ENCODE measurements at places on chromosomes 16 and 17.

DNA sequence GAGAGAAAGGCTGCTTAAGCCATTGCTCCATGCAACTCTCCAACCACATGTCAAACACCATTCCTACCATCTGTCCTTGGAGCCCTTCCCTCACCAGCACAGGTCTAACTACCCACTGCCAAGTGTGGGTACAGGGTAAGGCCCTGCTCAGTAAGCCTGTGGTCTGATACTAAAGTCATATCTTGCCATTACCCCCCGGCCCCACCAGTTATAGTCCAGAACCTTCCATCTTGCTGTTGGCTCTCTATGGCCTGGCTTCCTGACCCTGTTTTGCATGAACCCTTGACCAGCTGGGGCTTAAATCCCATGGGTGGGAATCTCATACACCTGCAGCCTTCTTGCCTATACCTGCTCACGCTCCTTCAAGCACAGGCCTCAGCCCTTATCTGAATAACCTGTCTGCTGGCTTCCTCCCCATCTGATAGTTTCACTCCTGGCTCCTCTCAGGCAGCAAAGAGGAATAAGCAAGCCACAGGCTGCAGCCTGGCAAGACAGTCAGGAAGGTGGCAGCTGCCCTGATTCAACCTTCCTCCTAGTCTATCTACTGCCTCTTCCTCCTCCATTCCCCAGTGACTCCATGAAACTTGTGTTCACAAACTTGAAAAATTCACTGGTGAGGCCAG, 64.1 kb downstream of the ZFHX3 start:
- DNase-seq = no peak

DNA sequence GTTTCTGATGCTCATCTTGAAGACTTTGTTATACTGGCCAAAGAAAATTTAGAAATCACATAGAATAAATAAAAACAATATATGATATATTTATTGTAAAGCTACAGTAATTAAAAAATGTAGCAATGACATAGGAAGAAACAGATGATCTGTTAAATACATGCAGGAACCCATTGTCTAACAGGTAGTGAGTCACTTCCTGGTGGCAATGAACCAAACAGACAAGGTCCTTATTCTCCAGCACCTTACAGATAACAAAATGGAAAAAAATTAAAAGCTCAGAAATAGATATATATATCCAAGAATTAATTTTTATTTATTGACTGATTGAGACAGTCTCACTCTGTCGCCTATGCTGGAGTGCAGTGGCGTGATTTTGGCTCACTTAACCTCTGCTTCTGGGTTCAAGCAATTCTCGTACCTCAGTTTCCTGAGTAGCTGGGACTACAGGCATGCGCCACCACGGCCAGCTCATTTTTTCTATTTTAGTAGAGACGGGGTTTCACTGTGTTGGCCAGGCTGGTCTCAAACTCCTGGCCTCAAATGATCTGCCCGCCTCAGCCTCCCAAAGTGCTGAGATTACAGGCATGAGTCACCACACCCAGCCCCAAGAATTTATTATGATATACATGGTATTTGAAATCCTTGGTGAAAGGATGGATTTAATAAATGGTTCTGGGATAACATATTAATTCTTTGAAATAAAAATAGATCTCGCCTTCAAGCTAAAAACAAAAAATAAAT, 7.5 kb downstream of the NETO2 start:
- DNase-seq = no peak

DNA sequence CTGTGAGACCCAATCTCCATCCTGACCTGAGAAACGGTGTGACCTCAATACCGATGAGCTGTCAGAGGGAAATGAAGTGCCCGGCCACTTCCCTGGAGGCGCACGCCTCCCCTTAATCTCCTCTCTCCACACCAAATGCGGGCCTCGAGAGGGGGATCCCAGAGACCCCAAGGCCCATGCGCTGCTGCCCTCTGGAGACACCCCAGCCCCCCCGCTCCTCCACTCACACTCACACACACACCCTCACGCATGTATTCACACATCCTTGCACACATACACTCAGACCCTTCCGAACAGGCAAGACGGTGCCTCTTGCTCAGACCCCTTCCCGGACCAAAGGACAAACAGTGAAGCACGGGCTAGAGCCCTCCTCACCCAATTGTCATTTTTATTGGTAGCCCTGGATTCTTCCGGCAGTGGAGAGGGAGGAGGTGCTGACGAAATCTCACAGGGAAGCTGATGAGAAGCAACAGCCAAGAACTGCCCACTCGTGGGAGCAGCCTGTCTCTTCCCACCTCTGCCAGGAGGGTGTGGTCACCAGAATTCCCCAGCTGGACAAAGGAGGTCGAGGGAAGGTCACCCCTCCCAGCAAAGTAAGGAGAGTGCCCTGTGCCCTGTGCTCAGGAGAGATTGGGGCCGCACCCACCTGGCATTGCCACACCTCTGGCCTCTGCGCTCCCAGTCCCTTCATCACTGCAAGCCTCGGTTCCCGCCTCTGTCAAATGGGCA, 136.0 kb upstream of the TNRC6C start:
- DNase-seq = no peak

DNA sequence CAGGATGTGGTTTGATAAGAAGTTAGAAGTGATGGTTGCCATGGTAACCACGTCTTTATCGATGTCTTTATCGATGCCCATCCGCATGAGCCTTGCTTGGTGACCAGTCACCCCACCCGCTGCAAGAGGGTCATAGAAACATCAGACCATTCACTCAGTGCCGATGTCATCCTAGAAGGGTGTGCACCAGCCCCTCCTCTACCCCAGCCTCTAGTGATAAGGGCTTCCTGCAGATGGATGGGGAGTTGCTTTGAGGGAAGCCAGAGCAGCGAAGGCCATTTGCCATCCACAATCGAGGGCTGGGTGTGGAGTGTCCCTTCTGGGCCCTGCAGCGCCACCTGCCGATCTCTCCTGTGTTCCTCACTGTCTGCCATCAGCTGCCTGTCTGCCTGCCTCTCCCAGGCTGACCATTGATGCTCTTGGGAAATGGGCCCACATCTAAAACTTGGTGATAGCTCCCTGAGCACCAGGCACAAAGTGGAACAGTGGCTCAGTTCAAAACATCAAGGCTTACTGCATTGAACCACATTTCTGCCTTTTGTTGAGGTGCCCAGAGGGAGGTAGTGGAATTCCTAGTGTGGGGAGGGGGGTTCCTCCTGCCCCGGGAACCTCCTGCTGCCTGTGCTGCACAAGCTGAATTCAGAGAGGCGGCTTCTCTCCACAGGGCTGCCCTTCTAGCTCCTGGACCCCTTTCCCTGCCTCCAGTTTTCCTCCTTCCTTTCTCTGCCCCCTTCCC, 8.9 kb downstream of the CALB2 start:
- no peak for DNase-seq

- no peak for DNase-seq
Measured at GRCh38 chr17:64617125-64617780, 44.9 kb downstream of the SMURF2 start.

- DNase-seq = no peak
Measured at GRCh38 chr16:27470567-27471431, 68.8 kb downstream of the IL21R start.

DNA sequence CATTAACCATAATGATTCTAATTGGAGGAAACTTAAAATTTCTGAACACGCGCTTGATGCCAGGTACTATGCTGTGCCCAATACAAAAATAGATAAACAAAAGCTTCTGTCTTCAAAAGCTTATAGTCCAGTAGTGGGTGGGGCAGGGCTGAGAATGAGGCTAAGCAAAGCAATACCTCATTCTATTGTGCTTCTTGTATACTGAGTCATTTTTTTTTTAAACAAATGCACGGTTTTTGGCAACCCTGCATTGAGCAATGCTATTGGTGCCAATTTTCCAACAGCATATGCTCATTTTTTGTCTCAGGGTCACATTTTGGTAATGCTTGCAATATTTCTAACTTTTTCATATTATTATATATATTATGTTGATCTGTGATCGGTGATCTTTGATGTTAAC, 34.7 kb upstream of the HNF1B start:
- no peak for DNase-seq

GRCh38 chr17:56630202-56630601, 36.7 kb downstream of the NOG start:
- no peak for DNase-seq

- no peak for DNase-seq
Measured at GRCh38 chr17:65070620-65071019, 14.1 kb upstream of the GNA13 start.

GRCh38 chr17:77193653-77194052, 52.9 kb downstream of the SEC14L1 start:
- DNase-seq = no peak

DNA sequence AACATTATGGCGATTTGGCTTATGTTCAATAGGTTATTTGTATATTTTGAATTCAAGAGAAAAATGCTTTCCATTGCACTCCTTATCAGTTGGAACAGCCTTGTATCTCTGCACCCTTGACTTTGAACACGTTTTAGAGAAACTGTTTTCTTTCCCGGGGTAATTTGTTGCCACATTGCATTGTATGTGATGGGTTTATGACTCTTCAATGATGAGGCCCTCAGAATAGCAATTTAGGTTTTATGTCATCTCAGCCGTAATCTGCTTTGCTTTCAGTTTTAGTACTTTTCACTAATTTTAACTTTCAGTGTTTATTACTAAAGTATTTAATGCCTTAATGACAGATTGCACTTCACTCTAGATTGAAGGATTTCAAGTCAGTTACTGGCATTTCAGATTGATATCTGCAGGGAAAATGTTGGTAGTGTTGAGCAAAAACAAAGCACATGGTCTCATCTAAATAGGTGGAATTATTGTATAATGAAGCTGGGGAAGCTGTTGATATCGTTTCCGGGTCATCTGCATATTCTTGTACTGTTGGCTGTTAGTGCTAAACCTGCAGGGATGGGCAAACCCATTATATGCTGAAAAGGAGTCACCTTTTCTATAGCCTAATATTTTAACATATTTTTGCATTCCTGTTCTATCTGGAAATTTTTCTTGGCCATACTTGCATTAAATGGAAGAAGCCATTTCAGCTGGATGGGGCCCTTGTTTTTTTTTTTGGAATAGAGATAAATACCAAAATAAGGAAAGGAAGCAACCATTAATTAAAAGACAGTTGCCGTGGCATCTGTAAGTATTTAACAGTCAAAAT, 2.0 kb downstream of the LUC7L3 start:
- no peak for DNase-seq

DNA sequence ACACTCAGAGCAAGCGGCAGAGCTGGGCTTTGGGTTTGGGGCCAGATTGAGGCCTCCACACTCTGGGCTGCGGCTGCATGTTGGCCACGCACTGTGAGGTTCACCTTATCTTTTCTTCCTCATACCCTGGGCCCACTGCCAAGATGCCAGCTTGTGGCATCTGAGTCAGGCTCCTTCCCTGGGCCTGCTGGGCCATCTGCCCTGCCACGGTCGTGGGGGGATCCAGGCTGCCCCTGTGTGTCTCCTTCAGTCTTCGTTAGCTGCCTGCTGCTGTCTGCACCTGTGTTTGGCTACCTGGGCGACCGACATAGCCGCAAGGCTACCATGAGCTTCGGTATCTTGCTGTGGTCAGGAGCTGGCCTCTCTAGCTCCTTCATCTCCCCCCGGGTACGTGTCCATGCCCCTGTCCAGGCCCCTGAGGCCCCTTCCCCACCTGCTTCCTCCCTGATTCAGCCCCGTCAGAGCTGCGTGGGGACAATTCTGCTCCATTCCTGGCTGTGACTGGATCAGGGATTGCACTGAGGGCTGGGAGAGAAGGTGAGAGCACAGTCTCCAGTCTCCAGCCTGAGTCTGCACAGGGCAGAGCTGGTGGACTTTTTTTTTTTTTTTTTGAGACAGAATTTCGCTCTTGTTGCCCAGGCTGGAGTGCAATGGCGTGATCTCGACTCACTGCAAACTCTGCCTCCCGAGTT, 11.2 kb downstream of the SPNS3 start:
- DNase-seq = no peak

DNA sequence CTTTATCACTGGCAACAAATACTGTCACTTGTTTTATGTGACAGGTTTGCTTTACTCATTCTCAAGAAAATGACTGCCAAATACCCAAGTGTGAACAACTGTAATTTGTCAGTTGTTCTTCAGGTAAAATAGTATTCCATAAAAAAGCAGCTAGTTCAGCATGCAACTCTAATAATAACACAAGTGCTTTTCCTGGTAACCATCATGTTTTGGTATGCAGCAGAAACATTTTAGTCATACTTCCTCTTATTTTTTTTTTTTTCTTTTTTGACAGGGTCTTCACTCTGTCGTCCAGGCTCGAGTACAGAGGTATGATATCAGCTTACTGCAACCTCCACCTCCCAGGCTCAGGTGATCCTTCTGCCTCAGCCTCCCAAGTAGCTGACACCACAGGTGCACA, 4.6 kb downstream of the TERF2 start:
- no peak for DNase-seq

- DNase-seq = no peak
Measured at GRCh38 chr17:12666718-12667117, 1.0 kb downstream of the MYOCD start.

DNA sequence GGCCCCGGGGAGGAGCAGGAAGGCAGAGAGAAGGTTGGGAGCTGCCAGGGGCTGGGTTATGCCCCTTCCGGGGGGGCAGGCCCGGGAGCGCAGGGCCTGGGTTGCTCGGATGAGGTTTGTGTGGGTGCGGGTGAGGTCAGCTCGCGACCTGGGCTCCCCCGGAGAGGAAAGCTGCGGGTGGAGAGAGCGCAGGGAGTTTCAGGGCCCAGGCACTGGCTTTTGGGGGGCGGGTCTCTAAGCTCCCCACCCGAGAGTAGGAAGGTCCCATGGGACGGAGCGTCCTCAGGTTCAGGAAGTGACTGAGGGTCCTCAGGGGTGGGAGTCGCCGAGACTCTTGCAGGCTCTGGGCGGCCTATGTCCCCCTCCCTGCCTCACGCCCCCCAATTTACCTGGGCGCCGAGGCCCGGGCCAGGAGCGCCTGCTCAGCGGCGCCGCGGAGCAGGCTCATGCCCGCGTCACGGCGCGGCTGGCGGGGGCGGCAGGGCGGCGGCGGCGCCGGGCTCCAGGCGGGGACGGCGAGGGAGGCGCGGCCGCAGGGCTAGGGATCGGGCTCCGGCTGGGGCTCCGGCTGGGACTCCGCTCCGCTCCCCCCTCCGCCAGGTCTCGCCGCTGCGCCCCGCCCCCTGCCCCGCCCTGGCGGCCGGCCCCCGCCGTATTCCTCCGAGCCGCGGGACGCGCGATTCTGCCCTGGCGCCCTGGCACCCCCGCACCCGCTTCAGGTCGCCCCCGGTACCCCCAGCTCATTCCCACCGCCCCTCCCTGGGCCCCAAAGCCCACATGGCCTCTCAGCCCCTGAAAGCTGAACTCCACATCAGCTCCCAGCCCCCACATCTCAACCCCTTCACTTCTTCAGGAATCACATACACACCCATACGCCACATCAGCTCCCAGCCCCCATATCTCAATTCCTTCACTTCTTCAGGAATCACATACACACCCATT, at the start of gene DOK4:
TSS of gene DOK4 (minus strand) at position 578 of the 942 bp plus-strand sequence. CDS start 6,986 bp downstream, outside the sequence.
- DNase-seq = peak; percentile 65

DNA sequence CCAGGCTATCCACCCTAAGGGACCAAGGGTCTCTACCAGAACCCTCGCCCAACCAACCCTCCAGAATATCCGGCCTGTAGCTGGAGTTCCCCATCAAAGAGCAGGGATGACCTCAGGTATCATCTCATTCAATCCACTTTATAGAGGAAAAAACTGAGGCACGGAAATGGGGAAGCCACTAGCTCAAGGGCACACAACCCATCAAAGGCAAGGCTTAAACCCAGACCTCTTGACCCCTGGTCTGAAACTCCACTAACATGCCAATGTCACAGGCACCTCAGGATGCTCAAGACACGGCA, 1.6 kb downstream of the TBC1D10B start:
- no peak for DNase-seq
